ENCODE measurements at places on chromosomes 7 and 10.

DNA sequence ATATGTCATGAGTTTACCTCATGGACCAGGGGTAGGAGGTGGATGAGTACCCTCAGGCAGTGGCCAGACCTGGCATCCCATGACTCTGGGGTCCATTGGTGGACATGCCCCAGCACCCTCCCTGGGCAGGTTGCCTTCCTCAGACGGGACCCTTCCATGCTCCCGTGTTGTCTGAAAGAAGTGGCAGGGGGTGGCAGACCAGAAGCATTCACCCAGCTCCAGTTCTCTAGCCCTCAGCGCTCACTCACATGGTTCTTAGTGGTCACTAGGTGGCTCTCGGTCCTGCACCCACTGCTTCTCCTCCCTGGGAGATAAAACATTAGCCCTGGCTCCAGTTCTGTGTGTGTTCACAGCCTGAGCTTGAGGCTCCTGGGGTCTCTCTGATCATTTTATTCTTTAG, 6.0 kb downstream of the RBP3 start:
- no peak for DNase-seq

DNA sequence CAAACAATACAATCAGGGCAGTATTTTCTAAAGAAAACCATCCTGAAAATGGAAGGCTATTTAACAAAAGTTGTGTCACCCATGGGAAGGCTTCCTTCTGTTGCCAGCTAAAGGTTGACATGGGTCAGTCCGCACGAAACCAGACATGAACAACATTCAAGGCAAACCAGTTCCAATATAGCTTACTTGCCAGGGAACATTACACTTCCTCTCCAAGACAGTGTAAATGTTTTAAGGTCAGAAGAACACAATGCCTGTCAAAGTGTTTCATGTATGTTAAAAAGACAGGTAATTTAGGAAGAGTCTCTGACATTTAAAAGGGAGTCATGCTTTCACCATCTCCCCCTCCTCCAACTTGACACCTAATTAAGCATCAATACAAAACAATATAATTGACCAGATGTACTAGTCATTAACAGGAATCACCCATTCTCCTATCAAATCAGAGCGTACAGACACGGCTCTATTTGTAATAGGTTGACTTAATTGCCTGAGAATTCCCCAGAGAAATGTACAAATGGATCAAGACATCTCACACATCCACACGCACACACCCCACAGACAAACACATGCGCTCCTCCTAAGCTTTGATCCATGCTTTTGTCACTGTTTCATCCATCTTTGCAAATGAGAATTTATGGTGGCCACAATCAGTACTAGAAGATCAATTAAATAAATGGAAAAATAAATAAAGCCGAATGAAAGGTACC, 69.5 kb downstream of the CACNA2D1 start:
- no peak for DNase-seq

DNA sequence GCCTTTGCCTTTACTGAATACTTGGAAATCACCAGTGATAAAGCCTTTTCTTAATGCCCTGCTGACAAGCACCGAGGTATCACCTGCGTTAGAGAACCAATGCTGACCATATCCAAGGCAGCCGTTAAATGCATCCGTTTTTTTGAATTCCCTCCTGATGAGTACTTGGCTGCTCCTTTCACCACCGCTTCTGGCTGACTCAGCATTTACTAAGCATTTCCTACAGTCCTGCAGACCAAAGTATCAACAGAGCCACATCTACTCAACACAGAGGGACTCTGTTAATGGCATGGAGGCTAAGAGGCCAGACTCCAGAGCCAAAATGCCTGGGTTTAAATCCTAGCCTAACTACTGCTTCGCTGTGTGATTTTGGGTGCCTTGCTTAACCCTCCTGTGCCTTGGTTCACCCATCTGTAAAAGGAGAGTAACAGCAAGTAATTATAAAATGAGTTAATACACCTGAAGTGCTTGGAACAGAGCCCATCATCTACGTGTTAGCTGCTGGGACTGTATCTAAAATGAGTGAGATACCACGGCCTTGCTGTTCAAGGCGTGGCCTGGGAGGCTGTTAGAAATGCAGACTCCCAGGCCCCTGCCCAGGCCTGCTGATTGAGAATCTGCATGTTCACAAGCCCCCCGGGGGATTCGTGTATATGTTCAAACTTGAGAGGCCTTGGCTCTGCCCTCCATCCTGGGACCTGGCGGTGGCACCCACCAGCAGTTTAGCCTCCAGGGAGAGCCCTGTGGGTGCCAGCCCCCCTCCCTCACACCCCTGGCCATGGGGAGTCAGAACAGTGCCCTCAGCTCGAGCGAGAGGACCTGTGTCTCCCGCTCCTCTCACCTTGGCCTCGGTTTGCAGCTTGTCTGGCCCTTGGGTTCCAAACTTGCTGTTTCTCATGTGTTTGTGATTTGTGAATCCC, 30.8 kb upstream of the EFCAB10 start:
- no peak for DNase-seq

DNA sequence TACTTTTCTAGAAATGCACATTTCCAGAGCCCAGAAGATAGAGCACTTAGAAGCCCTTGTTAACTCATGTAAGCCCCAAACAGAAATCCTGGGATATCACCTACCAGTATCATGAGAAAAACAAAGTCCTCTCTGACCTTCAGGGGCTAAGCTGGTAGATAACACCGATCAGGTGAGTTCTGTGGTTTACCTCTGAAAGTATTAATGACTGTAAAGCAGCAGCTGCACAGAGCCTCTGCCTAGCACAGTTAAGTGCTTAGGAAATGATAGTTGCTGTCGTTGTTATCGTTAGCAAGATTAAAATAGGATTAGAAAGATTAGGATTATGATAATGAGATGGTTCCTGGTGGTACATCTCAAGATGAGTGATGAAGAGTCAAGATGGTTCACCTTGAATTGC, 64.9 kb downstream of the PLXNA4 start:
- DNase-seq: no peak

GRCh38 chr7:154171422-154171821, 119.2 kb downstream of the DPP6 start:
- no peak for DNase-seq
